ENCODE measurements at places on chromosomes 2 and 18.
A peak's percentile ranks its signal among the peaks of the same experiment; 100 is the strongest.

- DNase-seq, result no peak
Observed at GRCh38 chr18:63837590-63837989, 49.9 kb upstream of the SERPINB2 start.

DNA sequence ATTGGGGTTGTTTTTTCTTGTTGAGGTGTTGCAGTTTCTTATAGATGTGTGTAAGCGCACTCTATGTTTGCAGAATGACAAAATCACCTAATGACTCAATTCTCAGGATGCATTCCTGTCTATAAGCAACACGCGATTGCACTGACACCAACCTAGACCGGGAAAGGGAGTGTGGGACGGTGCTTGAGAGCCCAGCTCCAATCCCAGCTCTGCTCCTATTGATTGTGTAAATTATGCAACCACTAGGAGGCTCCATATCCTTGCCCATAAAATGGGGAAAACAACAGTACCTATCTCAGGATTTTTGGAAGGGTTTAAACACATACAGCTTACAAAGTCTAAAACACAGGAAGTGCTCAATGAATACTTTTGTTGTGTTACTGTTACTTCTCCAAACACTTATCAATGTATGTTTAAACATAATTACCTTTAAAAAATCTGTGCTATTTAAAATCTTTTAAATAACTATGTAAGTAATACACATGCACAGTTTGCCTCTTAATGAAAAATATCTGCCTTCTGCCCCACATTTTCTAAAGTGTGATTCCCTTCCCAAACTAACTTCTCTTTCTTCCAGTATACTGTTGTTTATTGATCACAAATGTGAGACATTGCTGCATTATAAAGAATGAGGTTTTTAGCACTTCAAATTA lies 132.5 kb downstream of the SPHKAP start:
- peak; percentile 30 for DNase-seq

DNA sequence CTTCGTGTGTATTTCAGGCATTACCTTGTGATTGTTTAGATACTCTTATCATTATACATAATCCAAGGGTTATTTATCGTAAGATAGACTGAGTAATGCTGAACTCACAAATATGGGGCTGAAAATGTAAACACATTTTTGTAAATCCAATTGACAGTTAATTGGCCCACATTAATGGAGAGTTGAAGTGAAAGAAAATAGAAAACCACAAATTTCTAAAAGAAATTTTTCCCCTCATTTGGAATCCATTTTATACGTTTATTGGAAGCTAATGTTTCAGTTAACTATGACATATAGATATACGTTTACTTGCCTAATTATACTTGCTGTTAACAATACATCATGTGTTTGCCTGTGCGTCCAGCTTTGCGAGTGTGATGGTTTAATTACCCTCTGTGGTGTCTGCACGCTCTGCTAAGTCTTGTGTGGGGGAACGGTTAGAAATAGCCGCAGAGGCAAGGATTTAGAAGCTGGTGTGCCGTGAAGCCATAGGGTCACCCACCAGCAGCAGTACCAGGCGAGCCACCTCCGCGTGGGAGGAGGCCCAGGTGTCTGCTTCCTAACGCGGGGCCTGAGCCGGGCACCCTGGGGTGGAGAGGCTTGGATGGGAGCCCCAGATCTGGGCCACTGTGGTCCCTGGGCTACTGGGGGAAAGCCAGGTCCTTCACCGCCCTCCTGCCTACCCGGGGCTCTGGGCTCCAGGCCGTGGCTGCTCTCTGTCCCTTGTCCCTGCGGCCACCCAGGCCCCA lies 38.0 kb downstream of the TSHZ1 start:
- peak; percentile 49 for DNase-seq

DNA sequence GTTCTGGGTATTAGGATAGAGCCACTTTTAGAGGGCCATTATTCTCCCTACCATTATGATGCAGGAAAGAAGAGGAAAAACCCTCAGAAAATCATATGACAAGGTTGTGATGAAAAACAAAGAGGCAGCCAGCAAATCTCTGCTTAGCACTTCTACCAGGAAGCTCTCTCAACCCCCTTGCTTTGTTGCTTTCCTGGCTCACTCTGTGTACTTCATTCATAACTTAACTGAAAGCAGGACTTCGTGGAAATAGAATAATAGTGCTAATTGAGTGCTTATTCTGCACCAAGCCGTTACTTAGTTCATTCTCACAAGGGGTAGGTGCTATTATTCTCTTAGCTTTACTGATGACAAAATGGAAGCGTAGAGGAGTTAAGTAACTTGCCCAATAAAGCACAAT lies 354.1 kb downstream of the HRH4 start:
- no peak for DNase-seq

GRCh38 chr2:67600946-67601345 lies 203.8 kb downstream of the ETAA1 start:
- no peak for DNase-seq

DNA sequence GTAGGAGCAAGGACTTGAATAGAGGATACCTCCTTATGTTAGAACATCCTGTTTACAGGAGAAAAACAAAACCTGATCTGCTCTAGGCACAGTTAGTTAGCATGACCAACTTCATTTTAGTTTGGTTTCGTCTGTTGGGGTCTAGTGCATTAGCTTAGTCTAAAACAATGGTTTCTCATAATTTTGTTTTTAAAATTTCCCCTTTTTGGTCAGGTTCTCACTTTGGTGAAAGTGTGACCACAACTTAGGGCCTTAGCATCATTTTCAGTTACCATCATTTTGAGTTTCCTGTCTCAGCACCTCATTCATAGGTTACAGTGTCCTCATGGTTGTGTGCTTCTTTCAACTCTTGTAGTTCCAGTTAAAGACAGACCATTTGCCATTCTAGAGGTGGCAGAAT lies 1277.0 kb upstream of the SLC39A10 start:
- no peak for DNase-seq

GRCh38 chr2:108594132-108594981 lies 60.1 kb downstream of the LIMS1 start:
- no peak for DNase-seq

DNA sequence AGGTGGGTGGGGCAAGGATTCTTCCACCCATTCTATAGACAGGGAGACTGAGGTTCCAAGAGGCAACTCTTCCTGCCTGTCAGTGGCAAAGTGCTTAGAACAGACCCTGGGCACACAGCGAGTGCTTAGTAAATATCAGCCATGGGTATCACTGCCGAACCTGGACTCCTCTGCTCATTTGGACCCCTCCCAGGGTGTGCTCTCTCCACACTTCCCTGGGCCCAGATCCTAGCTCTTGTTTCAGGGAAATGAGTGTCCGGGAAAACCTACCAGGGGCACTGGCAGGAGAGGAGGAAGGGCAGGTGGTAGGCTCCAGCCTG lies 136.3 kb downstream of the CYP26B1 start:
- DNase-seq, result no peak

GRCh38 chr2:74448771-74449170 lies 6.1 kb upstream of the INO80B start:
- DNase-seq, result no peak

DNA sequence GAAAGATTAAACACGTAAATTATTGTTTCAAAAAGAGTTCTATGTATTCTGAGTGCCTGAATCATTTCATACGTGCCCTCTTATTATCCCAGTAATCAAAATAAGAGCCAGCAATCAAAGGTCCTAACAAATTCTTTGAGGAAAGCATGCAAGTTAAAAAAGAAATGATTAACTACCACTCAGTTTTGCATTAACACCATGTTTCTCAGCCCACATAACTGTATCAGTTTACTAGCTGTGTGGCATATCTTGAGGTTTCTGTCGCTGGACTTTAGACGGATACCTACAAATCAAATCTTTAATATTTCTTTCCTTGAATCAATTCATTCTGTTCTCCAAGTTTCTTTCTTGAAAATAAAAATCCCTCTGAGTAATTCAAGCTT lies 668.9 kb upstream of the CHAC2 start:
- no peak for DNase-seq

DNA sequence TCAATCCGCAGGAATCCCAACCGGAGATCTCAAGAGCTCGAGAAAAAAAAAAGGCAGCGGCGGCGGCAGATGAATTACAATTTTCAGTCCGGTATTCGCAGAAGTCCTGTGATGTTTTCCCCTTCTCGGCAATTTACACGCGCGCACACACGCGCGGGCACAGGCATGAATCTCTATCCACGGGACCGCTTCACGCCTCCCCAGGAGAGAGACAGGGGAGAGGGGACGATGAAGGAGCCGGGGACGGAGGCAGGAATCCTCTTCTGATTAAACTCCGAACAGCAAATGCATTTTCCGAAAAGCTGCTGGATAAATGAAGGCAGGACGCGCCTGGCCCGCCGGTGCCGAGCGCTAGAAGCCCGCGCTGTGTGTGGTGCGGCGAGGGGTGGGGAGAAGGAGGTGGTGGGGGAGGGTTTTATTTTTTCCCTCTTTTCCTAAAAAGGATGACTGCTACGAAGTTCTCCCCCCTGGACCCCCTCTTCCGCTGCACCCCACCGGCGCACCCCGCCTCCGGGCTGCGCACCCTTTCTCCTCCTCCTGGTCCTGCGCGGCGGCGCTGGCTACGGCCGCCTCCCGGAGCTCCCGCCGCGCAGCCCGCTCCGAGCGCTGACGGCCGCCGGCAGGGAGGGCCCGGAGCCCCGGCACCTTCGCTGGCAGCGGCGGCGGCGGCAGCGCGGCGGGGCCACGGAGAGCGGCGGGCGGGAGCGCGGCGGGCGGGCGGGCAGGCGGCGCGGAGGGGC lies at the start of gene BCL2:
BCL2 (minus strand) TSS at position 387 of the 740 bp plus-strand sequence.
- DNase-seq, result peak; percentile 44

- DNase-seq, result no peak
Observed at GRCh38 chr2:241612156-241613016, 24.6 kb downstream of the THAP4 start.

DNA sequence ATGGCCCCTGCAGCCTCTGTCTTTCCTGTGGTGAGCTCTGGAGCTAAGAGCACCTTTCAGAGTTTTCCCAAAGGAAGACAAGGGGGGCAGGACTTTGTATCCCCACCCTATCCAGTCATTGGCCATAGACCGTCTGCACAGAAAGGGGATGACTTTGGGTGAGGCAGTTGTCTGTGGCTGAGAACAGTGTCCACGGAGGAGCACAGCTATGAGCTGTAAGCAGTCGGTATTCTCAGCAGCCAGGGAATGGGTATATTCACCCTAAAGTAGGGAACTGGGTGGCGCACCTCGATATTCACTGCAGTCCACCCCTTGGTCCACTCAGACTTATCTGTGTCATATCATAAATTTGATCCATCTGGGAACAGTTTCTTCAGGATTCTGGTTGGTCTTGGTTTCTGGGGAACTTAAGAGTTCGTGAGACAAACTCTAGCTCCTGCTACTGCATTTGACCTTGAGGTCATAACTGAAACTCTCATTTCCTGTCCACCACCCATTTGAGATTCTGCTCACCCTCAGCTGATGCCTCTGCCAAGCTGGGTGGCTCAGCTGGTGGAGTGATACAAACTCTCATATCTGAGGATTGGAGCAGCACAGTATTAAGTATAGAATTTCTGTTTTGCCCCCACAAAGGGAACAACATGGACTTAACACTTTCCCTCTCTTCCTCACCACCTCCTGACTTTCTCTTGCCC lies 45.2 kb upstream of the SCG2 start:
- DNase-seq, result no peak

Data from H7 (cell line).